Left renal pelvis (tissue), 4 donors: ENCODE measurements at places on chromosomes 4 and X.

DNA sequence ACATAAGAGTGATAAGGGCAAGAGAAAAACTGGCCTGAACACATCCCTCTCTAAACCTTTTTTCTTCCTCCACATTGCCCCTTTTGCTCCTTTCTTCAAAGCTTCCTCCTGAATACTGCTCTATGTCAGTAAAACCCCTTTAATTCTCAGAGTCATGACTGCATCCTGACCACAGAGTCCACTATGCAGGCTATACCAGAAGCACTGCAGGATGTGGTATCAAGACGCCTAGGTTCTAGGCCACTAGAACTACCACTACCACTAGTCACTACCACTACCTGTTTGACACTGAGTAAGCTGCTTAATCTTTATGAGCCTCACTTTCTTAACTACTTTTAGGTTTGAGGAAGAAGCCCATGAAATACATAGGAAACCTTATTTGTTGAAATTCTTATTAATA is 38.7 kb downstream of the ARHGEF9 start:
- DNase-seq = no peak

GRCh38 chrX:1581132-1581531 is 10.3 kb upstream of the AKAP17A start:
- DNase-seq = no peak

- no peak for DNase-seq
These were observed 371.0 kb downstream of the BCOR start for GRCh38 chrX:39726771-39727170.

DNA sequence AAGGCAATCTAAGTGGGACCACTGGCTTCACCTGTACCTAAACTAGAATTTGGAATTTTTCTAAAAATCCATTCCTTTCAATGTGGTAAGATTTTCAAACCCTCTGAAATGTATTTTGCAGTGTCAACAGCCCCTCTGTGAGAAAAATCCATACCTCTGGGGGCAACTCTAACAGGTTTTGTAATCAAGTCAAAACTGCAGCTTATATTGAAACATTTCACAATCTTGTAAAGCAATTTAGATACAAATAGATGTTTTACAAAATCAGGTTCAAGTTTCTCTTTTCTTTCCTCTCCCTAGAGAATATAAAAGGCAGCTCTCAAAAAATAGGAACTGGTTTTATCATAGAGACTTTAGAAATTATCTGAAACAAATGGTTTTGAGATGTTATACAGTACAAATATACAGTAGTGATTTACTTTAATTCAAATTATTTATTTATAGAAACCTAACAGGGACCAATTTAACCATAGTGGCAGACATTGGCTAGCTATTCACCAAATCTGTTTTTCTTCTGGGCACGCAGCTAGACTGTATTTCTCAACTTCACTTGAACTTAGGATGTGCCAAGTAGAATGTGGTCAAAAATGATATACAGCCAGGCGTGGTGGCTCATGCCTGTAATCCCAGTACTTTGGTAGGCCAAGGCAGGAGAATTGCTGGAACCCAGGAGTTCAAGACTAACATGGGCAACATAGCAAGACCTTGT is 36.3 kb upstream of the SPINK2 start:
- no peak for DNase-seq

DNA sequence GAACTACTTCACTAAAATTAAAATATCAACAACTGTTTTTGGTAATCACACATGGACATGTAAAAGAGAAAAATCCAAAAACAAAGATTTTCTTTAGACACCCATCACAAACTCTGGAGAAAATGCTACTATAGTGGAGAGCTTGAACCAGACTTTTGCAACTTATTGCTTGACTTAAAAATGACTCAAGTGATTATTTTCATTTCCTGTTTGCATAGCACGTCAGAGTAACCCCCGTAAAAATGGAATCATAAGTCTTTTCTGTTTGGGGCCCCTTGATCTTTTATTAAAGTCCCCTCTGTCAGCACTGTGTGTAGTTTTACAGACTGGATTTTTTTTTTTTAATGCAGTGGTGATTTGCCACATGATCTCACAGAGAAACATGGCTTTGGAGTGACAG is 79.5 kb downstream of the PRKG2 start:
- no peak for DNase-seq

DNA sequence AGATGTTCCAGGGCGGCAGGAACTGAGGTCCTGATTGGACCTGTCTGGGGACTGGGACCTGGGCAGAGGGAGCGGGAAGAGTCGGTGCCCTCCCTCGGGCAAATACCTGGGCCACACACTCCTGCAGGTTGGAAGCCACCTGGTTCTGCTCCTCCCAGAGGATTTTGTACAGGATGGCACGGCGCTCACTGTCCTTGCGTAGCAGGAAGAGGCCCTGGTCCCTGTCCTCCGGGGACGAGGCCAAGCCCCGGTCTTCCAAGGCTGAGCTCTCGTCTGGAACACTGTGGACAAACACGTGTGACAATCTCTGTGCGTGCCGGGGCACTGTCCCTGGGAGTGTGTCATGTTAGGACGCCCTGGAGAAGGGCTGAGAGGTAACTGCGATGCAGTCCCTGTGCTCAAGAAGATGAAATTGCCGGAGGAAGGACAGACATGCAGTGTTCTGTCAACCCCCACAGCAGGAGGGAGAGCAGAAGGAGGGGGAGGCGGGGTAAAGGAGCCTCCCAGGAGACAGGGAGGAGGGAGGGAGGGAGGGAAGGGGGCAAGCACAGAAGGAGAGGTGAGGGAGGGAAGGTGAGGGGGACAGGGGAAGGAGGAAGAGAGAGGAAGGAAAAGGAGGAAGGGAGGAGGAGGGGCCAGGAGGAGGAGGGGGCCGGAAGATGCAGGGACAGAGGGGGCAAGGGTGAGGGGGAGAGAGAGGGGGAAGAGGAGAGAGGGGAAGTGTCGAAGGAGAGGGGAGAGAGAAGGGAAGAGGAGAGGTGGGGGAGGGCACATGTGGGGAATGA is 29.0 kb downstream of the PDHA1 start:
- DNase-seq = peak; percentile 6

GRCh38 chr4:109588176-109588575 is 28.1 kb downstream of the MCUB start:
- no peak for DNase-seq
